Epithelial cell of umbilical artery (primary cell): ENCODE measurements at places on chromosomes 1 and 21. TPM values are rescaled to one million over a fixed set of nuclear protein-coding genes. Genes with fewer than 3 reads are reported as not detected.

Gene COL6A1
- total RNA-seq, result 14.0 and 17.8 TPM in 2 replicates

Gene SPATA1
- 1.6 TPM in 1 of 2 replicates, not detected in the other for total RNA-seq

Gene FAM3B
- total RNA-seq, result not detected in 2 replicates

Gene ROR1
- total RNA-seq, result 7.6 and 12.7 TPM in 2 replicates

Gene VTCN1
- total RNA-seq, result not detected in 2 replicates

Gene FAM72A
- total RNA-seq, result 3.2 and 5.2 TPM in 2 replicates

Gene SLFNL1
- 0.46 TPM in 1 of 2 replicates, not detected in the other for total RNA-seq

Gene BARHL2
- total RNA-seq, result not detected in 2 replicates

Gene FAM110D
- 2.1 and 3.9 TPM in 2 replicates for total RNA-seq

Gene GBP7
- total RNA-seq, result not detected in 2 replicates

Gene CD1B
- total RNA-seq, result not detected in 2 replicates

Gene OR2L13
- not detected in 2 replicates for total RNA-seq

Gene CFHR5
- total RNA-seq, result not detected in 2 replicates

Gene ATF6
- 41.3 and 41.5 TPM in 2 replicates for total RNA-seq

Gene S100A10
- total RNA-seq, result 109 and 122 TPM in 2 replicates

Gene SPRR4
- not detected in 2 replicates for total RNA-seq

Gene PLA2G2D
- total RNA-seq, result not detected in 2 replicates

Gene CTSK
- 1.9 and 8.7 TPM in 2 replicates for total RNA-seq

Gene KCNJ6
- total RNA-seq, result not detected in 2 replicates

Gene VWA5B1
- total RNA-seq, result not detected in 2 replicates

Gene PODN
- total RNA-seq, result 0.30 and 0.65 TPM in 2 replicates

Gene SLC22A15
- total RNA-seq, result under 0.01 TPM in 1 of 2 replicates, not detected in the other

Gene CASZ1
- total RNA-seq, result 0.65 and 1.7 TPM in 2 replicates

Gene NUF2
- 21.8 and 27.2 TPM in 2 replicates for total RNA-seq

Gene ADAM30
- total RNA-seq, result not detected in 2 replicates

Gene ELOA
- total RNA-seq, result 17.6 and 19.2 TPM in 2 replicates

Gene MX1
- total RNA-seq, result 52.6 and 1,096 TPM in 2 replicates

Gene VASH2
- total RNA-seq, result 0.30 and 0.32 TPM in 2 replicates

Gene CD84
- not detected in 2 replicates for total RNA-seq

Gene ZNF281
- 19.5 and 21.1 TPM in 2 replicates for total RNA-seq

Gene SMCP
- total RNA-seq, result not detected in 2 replicates

Gene CASQ2
- total RNA-seq, result not detected in 2 replicates

Gene TNFRSF18
- not detected in 2 replicates for total RNA-seq

Gene CYYR1
- 5.5 and 7.3 TPM in 2 replicates for total RNA-seq

Gene S100A9
- total RNA-seq, result not detected in 2 replicates

Gene NHLH1
- total RNA-seq, result 0.15 TPM in 1 of 2 replicates, not detected in the other

Gene DFFB
- total RNA-seq, result 13.3 and 16.9 TPM in 2 replicates

Gene CACYBP
- 210 and 337 TPM in 2 replicates for total RNA-seq

Gene TRIM58
- total RNA-seq, result 0.32 and 0.91 TPM in 2 replicates

Gene CRYAA
- not detected in 2 replicates for total RNA-seq

Gene PGBD5
- under 0.01 TPM in 1 of 2 replicates, not detected in the other for total RNA-seq

Gene RBM15
- total RNA-seq, result 33.8 and 38.3 TPM in 2 replicates

Gene KCNQ4
- total RNA-seq, result under 0.01 TPM in 1 of 2 replicates, not detected in the other

Gene FAM72B
- total RNA-seq, result 2.9 and 4.0 TPM in 2 replicates

Gene TDRD5
- not detected in 2 replicates for total RNA-seq

Gene NUDT4B
- total RNA-seq, result 20.1 and 51.6 TPM in 2 replicates

Gene ATAD3C
- not detected in 2 replicates for total RNA-seq
